ENCODE measurements at places on chromosomes 6 and 20. TPM values are rescaled to one million over a fixed set of nuclear protein-coding genes. Genes with fewer than 3 reads are reported as not detected.
A peak's percentile ranks its signal among the peaks of the same experiment; 100 is the strongest.

GRCh38 chr6:11773013-11773412 is 5.6 kb downstream of the ADTRP start:
- H3K4me1 ChIP-seq, result peaks cover 13% of the 10 kb centered on the region
- no peak overlapping the region for H3K27ac ChIP-seq
- no peak overlapping the region for H3K4me3 ChIP-seq
- peaks cover 17% of the 10 kb centered on the region for H3K27me3 ChIP-seq

GRCh38 chr20:41072190-41072863 is 43.7 kb downstream of the TOP1 start:
- peaks cover 17% of the 10 kb centered on the region for H3K36me3 ChIP-seq
- H3K27ac ChIP-seq, result no peak overlapping the region
- no peak overlapping the region for H3K4me3 ChIP-seq
- no peaks in the 10 kb centered on the region for H3K27me3 ChIP-seq

DNA sequence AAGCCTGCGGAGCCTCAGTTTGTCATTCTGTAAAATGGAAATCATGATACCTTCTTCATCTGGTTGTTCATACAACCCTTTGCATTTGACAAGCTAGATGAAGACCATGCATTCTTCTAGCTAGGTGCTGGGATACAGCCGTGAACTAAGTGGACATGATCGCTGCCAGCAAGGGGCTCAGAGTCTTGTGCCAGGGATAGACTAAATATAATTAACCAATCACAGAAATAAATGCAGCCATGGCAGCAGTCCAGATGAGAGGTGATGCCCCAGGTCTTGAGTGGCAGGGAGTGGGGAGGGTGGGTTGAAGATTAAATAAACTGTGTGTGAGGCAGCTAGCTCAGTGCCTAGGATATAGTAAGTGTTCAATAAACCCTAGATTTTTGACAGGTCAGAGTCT is 19.3 kb downstream of the JPH2 start:
- no peak overlapping the region for H3K27ac ChIP-seq
- no peak for DNase-seq
- H3K27me3 ChIP-seq, result peaks cover 38% of the 10 kb centered on the region
- H3K4me1 ChIP-seq, result no peaks in the 10 kb centered on the region

- no peaks in the 10 kb centered on the region for H3K36me3 ChIP-seq
- DNase-seq, result no peak
- H3K4me3 ChIP-seq, result no peak overlapping the region
- no peak overlapping the region for H3K27ac ChIP-seq
- H3K27me3 ChIP-seq, result no peaks in the 10 kb centered on the region
Observed at GRCh38 chr6:100353276-100354015, 111.3 kb downstream of the SIM1 start.

GRCh38 chr6:45450831-45451230 is 73.1 kb upstream of the SUPT3H start:
- H3K27ac ChIP-seq, result no peak overlapping the region
- peaks cover 33% of the 10 kb centered on the region for H3K27me3 ChIP-seq
- DNase-seq, result no peak
- no peaks in the 10 kb centered on the region for H3K36me3 ChIP-seq

GRCh38 chr6:10414756-10415616 is at the start of gene TFAP2A:
TSS of gene TFAP2A (minus strand) at chr6:10415074. CDS start at chr6:10414991, 83 bp downstream.
- H3K4me1 ChIP-seq, result peaks cover 30% of the 10 kb centered on the region
- DNase-seq, result no peak
- H3K27me3 ChIP-seq, result peaks cover 94% of the 10 kb centered on the region
- peak within 1 kb of the TSS; percentile 72 for H3K4me3 ChIP-seq
- no peaks in the 10 kb centered on the region for H3K36me3 ChIP-seq

DNA sequence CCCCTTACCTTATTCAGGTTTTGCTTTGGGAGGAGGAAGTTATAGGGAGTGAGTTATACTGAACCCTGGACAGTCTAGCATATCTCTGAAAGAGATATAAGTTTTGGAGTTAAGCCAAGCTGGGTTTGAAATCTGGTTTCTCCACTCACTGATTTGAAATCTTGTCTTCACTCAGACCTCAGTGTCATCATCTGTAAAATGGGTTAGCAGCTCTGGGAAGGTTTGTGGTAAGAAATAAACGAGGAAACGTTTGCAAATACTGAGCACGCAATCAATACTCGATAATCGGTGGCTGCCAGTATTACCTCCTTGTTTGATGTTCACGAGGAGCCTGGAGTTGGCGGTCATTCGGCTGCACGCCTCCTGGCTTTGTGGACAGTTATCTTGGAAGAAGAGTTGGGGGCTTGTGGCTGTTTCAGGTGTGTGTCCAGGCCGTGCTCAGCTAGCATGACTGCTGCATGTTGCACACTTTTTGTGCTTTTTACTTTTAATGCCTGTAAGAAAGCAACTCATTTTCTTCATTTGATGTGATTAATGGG is 61.8 kb downstream of the PAX1 start:
- peaks cover 9% of the 10 kb centered on the region for H3K4me1 ChIP-seq
- peak overlapping the region; percentile 93 for H3K27ac ChIP-seq
- no peaks in the 10 kb centered on the region for H3K36me3 ChIP-seq
- peaks cover 37% of the 10 kb centered on the region for H3K27me3 ChIP-seq
- H3K4me3 ChIP-seq, result peak overlapping the region; percentile 56

DNA sequence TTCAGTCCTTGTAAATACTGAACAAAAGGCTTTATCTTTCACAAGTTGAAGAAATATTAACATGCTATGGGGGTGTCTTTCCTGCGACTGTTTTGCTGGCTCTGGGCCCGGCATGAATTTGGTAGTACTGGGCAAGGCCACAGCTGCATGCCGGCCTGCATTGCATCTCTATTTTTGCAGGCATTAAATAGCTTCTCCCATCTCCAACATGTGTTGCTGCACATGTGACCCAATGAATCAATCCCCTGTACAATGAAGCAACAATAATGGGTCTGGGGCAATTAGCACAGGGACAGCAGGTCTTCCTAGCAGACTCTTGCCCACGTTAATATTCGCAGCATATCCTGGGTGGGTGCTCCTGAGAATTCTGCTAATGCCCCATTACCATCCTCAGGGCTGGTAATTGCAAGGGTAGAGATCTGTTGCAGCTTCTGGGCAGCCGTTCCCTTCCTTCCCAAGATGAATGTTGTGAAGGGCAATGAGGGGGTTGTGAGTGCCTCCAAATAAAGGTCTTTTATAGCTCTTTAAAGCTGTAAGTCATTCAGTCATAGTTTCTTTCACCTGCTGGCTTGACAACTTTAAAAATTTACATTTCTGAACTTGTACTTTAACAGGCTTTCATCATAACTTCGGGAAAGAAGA is 24.3 kb upstream of the CDYL start:
- no peaks in the 10 kb centered on the region for H3K4me1 ChIP-seq
- H3K27me3 ChIP-seq, result peaks cover 3% of the 10 kb centered on the region
- H3K36me3 ChIP-seq, result no peaks in the 10 kb centered on the region

GRCh38 chr6:123393331-123393730 is 243.4 kb downstream of the TRDN start:
- H3K27ac ChIP-seq, result no peak overlapping the region
- H3K4me1 ChIP-seq, result peaks cover 3% of the 10 kb centered on the region
- no peak for DNase-seq
- H3K4me3 ChIP-seq, result no peak overlapping the region
- H3K27me3 ChIP-seq, result no peaks in the 10 kb centered on the region
- H3K36me3 ChIP-seq, result no peaks in the 10 kb centered on the region

DNA sequence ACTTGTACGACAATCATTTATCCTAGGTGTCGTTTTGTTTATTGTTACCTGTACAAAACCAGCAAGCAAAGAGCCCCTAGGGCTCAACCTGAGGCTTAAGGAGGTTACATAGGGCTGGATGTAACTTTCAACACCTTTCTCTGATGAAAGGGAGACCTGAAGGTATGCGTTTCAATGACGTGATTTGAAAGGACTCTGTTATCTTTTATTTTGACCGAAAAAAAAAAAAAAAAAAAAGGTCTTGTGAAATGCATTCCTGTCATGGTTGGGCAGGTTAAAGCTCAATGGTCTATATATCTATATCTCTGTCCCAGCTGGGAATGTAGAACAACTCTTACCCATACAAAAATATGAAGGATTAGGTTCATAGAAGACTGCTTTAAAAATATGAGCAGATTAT is 78.7 kb upstream of the SASH1 start:
- H3K27ac ChIP-seq, result no peak overlapping the region
- no peak overlapping the region for H3K4me3 ChIP-seq
- DNase-seq, result no peak

DNA sequence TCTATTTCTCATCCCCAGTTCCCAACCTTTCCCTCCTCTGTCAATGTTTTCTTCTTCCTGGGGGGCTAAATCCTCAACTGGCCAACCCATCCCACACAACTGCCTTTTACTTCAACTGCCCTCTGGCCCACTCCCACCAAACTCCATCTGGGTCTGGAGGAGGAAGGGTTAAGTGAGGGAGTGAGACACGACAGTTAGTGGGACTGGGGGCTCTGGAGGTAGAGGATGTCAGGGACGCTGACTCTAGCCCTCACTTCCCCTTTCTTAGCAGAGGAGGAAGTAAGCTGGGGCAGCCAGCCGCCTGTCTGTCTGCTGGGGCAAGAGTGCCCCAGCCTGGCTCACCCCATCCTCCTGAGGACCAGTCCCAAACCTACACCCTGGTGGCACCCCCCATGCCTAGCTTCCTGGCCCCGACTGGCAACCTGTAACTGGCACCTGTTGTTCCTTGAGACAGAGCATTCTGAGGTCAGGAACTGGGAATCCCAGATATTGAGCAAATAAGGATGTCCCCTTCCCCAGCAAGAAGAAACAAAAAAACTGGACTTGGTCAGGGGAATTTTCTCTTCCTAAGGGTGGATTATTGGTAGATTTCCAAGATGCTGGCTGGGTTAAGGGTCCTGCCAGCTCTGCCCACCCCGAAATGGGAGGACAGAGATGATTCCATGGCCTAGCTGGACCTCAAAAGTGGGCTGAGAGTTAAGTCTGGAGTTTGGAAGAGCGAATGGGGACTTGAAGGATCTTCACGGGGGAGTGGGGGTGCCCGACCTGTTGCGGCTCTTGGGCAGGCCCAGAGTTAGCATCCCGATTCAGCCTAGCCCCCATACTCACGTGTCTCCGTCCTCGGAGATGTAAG is 971 bp downstream of the NFKBIE start:
- H3K4me3 ChIP-seq, result peak overlapping the region; percentile 85
- H3K36me3 ChIP-seq, result peaks cover 2% of the 10 kb centered on the region
- DNase-seq, result no peak
- peaks cover 22% of the 10 kb centered on the region for H3K27me3 ChIP-seq
- peak overlapping the region; percentile 62 for H3K27ac ChIP-seq

GRCh38 chr6:110188791-110189190 is 8.6 kb downstream of the CDC40 start:
- H3K4me1 ChIP-seq, result peaks cover 2% of the 10 kb centered on the region
- H3K27me3 ChIP-seq, result no peaks in the 10 kb centered on the region
- no peak overlapping the region for H3K4me3 ChIP-seq
- H3K36me3 ChIP-seq, result no peaks in the 10 kb centered on the region
- DNase-seq, result no peak
- no peak overlapping the region for H3K27ac ChIP-seq

DNA sequence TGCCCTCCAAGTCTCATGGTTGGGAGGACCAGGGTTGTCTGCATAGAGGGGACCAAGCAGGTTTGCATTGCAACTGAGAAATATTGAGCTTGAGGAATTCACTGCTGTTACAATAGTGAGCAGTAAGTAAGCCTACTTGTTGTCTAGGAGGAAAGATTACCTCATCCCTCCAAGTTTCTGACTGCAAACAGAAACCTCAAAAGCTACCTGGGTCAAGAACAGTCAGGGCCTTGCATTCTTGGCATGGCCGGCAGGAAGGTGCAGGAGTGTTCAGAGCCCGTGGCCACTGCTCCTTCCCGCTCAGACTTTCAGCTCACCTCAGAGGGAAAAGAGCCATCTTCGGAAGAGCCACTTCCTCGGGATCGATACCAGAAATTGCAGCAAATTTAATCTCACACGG is 46.0 kb upstream of the DOK5 start:
- H3K36me3 ChIP-seq, result no peaks in the 10 kb centered on the region
- DNase-seq, result no peak
- no peaks in the 10 kb centered on the region for H3K27me3 ChIP-seq

DNA sequence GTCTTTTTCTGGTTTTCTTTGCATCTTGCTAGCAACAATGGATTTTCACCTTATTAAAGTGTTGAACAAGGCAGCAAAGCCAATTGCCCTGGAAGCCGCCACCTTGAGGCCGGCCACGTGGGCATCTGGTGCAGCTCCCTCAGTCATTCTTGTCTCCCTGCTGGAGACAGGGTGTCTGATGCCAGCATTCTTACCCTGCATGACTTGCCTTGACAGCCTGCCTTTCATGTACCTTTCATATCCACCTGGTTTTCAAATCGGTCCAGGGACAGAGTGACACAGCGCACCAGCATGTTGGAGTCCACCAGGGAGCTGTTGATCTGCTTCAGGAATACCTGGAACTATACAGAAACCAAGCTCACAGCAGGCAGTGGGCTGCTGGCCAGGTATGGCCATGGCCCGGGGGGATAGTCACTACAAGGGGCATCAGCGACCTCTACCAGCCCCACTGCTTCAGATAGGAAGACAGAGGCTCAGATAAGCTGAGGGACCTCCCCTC is 49.8 kb downstream of the MYH7B start:
- no peaks in the 10 kb centered on the region for H3K27me3 ChIP-seq
- no peak overlapping the region for H3K27ac ChIP-seq
- no peaks in the 10 kb centered on the region for H3K4me1 ChIP-seq
- peaks cover 37% of the 10 kb centered on the region for H3K36me3 ChIP-seq
- DNase-seq, result no peak

GRCh38 chr20:38034961-38035360 is 1.4 kb downstream of the RPRD1B start:
- peak overlapping the region; percentile 99 for H3K27ac ChIP-seq

DNA sequence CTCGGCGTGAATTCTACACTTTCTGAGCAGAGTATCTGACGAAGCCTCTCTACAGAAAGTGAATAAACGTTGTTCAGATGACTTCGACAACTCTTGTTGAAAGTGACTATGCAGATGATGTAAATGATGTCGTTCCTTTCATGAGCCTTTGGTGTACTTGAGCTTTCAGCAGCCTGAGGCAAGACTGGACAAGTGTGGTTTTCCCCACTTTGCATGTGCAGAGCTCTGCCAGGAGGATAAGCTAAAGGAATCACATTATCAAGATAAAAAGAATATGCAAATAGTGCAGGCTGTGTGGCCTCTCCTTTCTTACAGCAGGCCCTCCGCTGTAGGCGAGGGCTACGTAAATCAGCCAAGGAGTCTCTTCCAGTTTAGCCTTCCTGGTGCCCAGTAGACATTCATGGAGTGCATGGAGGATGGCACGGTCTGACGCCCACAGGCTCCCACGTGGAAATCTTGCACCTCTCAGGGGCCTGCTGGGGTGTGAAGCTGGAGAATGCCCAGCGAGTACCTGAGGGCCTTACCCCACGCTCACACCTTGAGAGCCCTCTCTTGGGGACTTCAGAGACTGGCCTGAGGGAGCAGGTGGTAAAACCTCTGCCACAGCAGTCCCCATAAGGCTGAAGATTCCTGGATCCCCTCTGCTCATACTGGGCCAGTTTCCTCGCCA is 54.9 kb downstream of the RPP40 start:
- no peak overlapping the region for H3K27ac ChIP-seq
- no peaks in the 10 kb centered on the region for H3K27me3 ChIP-seq
- H3K4me1 ChIP-seq, result peaks cover 7% of the 10 kb centered on the region

Gene CALHM6
- total RNA-seq, result 0.75 TPM

Gene GUCA1A
- total RNA-seq, result 1.2 TPM

Gene KCNQ2
- 14.6 TPM for total RNA-seq

Gene PHACTR3
- 1.4 TPM for total RNA-seq

Gene HLA-E
- 27.6 TPM for total RNA-seq

Gene PLCB4
- total RNA-seq, result 17.2 TPM

Gene BIRC7
- not detected for total RNA-seq

Gene OPRL1
- 1.5 TPM for total RNA-seq

All from progenitor cell of endocrine pancreas (in vitro differentiated cells).